ENCODE measurements at places on chromosomes 7 and 10.

- DNase-seq, result no peak
Observed at GRCh38 chr7:90747516-90747915, 151.4 kb downstream of the CDK14 start.

GRCh38 chr10:30215623-30216022, 133.5 kb downstream of the MTPAP start:
- DNase-seq, result no peak

DNA sequence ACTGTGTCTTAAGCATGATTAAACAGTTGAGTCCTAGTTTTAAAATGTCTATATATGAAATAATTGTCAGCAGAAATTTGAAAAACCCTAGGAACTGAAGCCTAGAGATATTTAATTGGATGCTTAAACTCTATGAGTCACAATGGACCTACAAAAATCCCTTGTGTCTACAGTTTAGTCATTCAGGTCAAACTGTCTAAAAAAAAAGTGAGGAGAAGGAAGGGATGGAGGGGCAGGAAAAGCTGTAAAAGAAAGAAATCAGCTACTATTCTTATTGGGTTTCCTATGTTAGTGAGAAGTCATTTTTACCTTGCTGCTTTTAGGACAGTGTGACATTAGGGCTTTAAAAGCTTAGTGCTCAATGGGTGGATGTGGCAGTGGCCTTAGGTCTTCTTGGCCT, 406.1 kb upstream of the FZD8 start:
- DNase-seq, result no peak

DNA sequence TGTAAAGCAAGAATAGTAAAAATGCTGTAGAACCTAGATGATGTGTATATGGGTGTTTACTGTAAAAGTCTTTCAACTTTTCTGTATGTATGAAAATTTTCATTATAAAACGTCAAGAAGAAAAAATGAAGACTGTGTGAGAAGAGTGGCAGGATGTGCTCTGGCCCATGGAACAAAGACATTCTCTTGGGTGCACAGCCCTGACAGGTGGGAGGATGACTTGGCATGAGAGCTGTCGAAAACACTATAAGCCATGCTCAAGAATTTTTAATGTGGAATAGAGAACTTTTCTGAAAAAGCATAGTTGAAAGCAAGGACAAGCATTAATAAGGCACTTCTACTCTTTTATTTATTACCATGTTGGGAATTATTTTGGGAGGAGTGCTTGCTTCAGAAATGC, 184.1 kb upstream of the PRR15 start:
- no peak for DNase-seq

DNA sequence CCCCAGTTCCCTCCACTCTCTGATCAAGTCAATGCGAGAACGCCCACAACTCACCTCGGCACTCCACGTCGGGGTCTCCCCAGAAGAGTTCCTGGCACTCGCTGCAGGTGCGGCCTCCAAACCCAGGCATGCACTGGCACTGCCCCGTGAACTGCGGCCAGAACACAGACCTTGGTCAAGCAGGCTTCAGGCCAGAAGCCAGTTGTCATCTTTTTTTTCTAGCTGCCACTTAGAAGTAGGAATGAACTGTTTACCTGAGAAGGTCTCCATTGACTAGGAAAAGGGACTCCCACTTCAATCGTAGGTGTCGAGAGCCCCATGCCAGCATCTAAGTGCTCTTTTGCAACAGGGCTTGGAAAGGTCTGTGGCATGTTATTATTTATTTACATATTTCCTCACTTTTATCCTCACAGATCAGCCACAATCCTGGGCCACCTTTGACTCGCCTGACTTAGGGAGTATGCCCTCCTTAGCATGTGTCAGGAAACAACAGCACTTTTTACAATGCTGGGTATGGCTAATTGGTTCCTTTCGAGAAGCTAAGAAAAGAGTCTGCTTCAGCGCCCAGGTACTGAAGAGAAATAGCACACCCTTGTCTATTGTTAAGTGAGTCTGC, 51.7 kb downstream of the LAMB1 start:
- DNase-seq, result no peak

DNA sequence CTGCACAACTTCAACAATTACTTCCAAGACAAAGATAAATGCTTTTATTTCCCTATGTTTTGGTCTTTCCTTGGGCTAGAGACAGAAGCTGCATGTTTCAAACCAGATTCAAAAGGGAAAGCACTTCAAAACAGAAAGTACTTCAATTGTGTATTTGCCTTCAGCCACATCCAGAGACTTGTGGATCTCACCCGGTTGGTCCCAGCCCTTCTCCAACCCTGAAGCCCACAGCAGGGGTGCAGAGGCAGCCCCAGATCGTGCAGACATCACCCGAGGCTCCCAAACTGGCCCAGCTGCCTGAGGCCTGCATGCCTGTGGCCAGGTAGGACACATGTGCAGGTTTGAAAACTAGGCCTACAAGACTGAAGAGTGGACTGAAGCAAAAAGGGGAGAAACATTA, 80.8 kb downstream of the ALOX5 start:
- no peak for DNase-seq

DNA sequence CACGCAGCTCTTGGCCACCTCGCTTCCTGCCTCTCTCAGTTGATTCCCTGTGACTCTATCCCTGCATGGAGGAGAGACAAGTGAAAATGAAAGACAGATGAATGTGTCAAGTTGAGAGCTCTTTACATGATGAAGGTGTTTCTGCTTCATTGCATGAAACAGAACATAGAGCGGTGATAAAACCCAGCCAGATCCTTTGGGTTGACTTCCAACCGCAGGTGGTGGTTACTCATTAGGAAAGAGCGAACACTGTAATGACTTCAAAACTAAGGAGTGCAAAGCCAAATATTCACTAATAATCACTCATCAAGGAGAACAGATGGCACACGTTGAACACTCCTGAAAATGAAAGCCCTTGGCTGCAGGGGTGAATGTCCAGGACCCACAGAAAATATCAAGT, 31.8 kb upstream of the WDR11 start:
- DNase-seq, result no peak

DNA sequence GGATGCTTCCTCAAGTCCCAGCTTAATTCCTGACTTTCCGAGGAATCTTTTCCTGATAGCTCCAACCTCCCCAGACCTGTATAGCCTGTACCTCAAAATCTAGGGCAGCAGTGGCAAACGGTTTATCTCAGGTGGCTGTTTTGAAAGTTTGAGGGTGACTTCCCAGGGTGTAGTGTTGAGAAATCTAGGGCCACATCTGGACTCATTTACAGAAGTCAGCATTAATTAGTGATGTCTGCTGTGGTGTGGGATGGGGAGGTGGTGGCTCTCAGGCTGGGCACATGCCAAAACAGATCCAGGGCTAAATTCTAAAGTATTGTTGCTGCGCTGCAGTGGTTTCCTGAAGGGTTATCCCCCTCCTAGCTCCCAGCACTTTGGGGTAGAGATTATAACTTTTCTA, 38.0 kb downstream of the UNC5B start:
- DNase-seq, result no peak

- no peak for DNase-seq
Observed at GRCh38 chr7:3267966-3268690, 32.9 kb upstream of the SDK1 start.

DNA sequence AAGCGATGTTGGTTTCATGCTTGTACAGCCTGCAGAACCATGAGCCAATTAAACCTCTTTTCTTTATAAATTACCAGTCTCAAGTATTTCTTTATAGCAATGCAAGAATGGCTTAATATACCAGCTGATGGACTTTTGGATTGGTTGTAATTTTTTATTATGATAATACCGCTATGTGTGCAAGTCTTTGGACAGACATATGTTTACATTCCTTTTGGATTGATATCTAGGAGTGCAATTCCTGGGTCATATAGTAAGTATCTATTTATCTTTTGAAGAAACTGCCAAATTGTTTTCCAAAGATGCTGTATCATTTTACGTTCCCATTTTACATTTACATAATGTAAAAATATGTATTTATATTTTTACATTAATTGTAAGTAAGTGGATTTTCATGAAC, 81.2 kb upstream of the PIP4K2A start:
- no peak for DNase-seq

- no peak for DNase-seq
Observed at GRCh38 chr7:70953331-70953741, 178.6 kb upstream of the GALNT17 start.

DNA sequence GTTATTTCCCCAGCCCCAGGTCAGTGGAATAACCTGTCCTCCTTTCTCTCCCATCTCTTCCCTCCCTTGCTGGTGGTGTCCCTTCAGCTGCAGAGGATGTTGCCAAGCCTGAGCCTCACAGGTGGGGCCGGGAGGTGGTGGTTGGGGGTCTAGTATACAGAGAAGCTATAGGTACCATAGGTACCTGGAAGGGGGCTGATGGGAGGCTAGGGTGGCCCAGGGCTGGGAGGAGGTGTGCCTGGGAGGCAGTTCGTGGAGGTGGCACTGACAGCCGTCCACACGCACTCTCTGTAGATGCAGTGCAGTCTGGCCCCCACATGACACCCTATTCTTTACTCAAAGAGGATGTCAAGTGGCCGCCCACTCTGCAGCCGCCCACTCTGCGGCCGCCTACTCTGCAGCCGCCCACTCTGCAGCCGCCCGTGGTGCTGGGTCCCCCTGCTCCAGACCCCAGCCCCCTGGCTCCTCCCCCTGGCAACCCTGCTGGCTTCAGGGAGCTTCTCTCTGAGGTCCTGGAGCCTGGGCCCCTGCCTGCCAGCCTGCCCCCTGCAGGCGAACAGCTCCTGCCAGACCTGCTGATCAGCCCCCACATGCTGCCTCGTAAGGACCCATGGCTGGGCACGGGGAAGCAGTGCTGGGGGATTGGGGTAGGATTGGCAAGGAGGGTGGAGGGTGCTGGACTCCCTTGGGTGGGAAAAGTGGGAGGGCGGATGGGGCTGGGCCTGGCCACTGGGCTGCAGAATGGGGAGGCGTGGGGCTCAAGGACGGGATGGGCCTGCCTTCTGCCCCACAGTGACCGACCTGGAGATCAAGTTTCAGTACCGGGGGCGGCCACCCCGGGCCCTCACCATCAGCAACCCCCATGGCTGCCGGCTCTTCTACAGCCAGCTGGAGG, 9.5 kb downstream of the IRF5 start:
- no peak for DNase-seq

GRCh38 chr7:151689196-151689971, 169.7 kb upstream of the RHEB start:
- DNase-seq, result no peak

DNA sequence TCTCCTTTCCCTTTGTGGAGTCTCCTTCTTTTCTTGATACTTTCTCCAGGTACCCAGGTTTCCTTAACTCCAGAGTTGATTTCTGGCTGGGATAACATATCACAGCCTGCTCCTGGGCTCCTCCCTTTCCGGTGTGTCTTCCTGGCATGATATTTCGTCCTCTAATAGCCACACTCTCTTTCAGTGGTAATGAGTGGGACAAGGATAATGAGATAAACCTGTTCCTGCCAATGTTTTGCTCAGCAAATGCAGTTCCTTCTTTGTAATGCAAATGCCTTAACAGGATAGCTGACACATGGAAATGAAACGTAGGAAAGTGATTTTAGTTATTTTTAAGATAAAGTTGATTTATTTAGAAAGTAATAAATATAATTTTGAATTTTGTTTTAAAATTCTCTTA, 168.6 kb downstream of the NRP1 start:
- no peak for DNase-seq

DNA sequence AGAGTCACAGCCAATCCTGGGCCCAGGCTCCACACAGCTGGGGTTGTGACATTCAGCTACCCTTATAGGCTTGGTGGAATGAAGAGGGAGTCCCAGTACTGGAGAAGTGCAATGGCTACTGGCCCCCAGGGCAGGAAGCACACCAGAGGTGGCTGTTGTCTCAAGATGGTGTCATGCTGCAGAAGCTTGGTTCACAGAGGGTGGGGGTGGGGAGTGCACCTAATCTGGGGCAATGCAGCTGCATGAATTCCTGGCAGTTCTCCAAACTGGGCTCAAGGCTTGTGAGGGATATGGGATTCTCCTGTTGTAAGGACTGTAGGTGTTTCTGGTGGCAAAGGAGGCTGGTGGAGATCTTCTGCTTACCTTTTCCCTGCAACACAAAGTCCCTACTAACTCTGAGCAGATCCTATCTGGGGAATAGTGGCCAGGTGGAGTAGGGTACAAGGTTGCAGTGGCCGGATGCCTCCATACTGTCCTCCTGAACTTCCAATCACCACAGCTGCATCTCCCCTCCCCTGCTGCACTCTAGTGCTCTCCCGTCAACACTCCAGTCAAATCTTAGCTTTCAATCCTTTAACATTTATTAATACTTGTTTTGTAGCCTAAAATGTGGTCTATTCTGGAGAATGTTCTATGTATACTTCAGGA, 27.4 kb upstream of the PLA2G12B start:
- DNase-seq, result no peak

DNA sequence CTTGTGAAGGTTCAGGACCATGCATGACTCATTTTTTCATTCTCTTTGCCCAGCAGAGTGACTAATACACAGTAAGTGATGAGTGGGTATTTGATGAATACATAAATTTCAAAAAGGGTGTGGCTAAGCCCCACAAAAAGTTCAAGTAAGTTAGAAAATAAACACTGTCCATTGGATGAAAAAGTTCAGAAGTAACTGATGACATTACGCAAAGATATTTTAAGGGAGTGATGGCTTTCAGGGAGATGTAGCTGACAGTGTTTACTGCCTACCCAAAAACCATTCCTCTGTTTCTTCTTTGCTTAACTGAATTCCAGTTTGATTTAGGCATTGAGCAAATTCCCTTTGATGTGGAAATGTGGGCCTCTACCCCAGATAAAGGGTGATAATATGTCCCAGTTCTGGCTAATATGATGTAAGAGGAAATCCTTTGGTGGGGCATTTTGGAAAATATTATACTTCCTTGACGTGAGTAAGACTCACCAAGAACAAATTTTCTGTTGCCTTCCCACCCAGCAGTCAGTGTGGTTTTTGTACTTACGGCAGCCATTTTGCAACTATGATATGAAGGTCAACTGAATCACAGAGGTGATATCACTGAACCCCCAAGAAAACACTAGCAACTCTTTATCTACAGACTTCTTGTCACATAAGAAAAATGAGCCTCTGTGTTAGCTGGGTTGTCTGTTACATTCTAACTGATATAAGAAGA, 29.0 kb upstream of the EBLN1 start:
- no peak for DNase-seq

DNA sequence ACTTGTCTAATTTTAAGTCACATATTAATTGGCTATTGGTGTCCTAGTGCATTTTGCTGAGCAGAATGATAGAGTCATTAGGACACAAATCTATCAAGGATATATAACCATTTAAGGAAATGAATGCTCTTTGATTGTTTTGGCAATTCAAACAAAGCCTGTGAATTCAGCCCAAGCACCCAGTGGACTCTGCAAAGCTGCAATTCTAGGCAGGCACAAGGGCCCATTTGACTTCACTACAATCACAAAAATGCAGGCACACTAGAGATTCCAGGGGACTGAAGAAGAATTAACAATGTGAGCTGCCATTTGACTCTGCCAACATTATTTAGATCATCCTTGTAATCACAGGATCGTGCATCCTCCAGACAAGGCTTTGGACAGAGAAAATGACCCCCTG, 544.2 kb upstream of the PHF14 start:
- DNase-seq, result no peak

- DNase-seq, result no peak
Observed at GRCh38 chr7:72409638-72410015, 2.5 kb downstream of the CALN1 start.

All from activated CD8-positive, alpha-beta memory T cell treated with anti-CD3 and anti-CD28 coated beads for 1 hour (primary cell).